ENCODE measurements at places on chromosomes 3 and 15.

DNA sequence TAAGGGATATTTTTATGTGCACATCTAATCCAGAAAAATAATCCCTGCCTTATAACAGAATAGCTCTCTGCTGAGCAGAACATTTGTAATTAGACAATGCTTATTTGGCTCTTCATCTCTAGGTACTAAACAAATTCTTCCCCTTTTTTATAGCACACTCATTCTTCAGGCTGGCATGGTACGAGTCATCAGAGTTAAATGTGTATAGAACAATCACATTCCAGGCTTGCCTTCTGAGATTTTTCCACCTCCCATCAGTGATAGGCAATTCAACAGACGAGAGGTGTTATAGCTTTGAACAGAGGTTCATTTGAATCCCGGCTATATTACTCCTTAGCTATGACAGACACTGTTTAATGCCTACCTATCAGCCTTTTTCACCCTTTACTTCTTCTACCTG, 21.4 kb upstream of the SPPL2A start:
- no peak for DNase-seq

GRCh38 chr15:48710952-48711495, 65.5 kb upstream of the FBN1 start:
- DNase-seq = no peak

DNA sequence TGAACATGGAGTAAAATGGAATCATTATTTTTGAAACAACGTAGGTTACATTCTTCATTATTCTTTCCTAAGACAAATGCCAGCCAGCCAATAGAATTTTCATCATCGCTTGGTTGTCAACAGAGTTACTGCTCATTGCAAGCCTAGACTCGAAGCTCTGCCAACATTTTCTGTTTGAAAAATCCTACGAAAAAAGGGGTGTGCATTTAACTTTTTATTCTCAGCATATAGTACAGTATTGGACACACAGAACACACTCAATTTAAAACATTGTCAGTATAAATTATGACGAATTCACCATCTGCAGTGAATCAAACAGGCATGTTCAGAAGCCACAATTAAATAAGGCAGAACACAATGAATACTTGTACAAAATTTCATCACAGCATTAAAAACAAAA, 232.1 kb downstream of the NR1D2 start:
- DNase-seq = no peak

- peak; percentile 20 for DNase-seq
Measured at GRCh38 chr3:100073714-100074307, 40.5 kb downstream of the FILIP1L start.

GRCh38 chr3:128727059-128727458, 1.1 kb downstream of the RAB7A start:
- DNase-seq = no peak

GRCh38 chr15:76381366-76381765, 44.8 kb downstream of the ISL2 start:
- DNase-seq = no peak

GRCh38 chr3:178022599-178022998, 513.6 kb upstream of the KCNMB2 start:
- DNase-seq = no peak

DNA sequence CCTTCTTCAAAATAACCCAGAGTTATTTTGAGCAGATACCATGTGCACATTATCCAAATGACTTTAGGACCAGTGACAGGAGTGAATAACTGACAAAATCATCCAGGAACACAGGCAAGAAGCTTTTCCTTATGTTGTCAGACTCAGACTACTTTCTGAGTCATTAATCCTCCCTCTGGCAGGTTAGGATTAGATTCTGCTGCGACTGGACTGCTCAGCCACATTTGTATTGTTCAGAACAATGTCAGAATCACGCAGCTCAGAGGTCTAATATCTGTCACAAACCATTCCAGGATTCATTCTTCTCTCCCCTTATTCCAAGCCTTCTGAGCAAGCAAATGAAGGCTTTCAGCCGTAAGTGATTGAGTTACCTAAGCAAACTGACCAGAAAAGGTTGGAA, 34.8 kb upstream of the FAM174B start:
- no peak for DNase-seq

Measured in lung microvascular endothelial cell (primary cell).